Activated CD4-positive, CD25-positive, alpha-beta regulatory T cell (primary cell): ENCODE measurements at places on chromosomes 5 and 9.

DNA sequence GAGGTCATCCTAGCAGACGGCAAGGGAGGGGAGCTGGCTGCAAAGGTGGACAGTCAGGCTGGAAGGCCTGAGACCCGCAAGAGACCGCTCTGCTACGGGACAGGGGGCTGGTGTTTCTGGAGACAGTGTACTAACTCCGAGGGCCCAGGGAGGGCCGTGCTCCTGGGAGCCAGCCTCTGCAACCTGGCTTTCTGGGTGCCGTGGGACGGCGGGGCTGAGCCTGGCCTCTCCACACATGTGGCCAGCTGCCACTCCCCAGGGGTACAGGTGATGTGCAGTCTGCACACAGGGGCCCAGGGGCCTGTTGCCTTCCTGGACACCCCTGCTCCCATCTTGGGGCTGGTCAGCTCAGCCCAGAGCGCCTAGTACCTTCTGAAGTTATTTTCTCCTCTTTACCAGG, 92.2 kb downstream of the MRPL36 start:
- DNase-seq = no peak

GRCh38 chr5:87138091-87138805, 129.4 kb upstream of the RASA1 start:
- no peak for DNase-seq

DNA sequence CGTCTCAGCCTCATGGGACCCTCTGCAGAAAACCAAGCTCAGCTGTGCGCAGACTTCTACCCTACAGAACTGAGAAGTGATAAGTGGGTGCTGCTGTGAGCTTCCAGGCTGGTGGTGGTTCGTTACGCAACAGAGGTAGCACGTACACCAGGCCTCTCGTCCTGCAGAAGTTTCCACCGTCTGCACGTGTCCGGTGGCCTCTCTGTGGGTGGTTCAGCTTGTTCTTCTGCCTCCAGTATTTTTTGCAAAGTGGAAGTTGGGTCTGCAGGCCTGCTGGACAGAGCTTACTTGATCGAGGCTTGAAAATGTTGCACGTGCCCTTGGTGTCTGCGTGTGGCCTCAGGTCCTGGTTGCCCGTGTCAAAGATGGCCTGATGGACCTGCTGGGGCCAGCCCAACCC, 27.5 kb downstream of the KCNT1 start:
- no peak for DNase-seq

DNA sequence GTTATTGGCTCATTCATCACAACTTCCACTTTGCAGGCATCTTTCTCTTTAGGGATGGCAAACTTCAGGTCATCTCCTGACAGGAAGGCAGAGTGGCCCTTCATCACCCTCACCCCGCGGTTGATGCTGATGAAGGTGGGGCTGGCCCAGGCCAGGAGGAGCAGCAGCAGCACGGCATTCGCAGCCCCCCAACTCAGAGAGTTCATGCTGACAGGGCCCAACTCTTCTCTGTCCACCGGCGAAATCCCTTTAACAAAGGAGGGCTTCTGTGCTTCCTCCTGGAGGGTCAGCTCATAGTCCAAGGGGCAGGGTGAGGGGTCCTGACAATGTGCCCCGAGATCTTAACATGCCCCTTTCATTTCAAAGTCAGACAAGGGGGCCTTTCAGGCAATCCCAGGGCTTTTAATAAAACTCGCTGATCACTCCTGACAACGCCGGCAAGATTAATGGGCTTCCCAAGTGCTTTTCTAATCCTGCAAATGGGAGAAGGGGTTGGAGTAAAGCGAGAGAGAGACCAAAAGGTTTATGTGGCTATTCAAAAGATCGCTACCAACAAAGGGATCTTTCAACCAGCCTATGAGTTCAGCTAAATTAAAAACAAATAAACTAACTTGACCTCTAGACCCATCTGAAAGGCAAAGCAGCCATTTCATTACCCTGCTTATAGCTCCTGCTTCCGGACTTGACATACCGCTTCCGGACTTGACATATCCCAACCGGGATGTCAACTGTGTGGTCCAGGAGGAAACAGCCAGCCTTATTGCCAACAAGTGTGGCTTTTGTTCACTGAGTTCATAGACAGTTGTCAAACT, 41.2 kb downstream of the FREM1 start:
- no peak for DNase-seq

DNA sequence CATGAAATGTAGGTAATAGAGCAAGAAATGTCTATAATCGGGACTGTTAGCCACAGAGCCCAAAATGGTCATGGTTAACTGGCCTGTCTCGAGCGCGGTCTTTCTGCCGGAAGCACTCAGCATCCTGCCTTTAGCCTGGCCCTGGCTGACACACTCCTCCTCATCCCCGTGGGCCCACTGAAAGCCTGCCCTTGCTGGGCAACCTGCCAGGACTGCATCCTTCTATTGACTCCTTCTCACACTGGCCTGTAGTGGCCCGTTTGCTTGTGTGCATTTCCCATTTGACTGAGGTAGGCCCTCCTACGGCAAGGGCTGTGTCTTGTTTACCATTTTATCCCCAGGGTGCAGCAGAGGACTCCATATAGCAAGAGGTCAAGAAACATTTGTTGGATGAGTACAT, 215.7 kb downstream of the ATPSCKMT start:
- DNase-seq = no peak

DNA sequence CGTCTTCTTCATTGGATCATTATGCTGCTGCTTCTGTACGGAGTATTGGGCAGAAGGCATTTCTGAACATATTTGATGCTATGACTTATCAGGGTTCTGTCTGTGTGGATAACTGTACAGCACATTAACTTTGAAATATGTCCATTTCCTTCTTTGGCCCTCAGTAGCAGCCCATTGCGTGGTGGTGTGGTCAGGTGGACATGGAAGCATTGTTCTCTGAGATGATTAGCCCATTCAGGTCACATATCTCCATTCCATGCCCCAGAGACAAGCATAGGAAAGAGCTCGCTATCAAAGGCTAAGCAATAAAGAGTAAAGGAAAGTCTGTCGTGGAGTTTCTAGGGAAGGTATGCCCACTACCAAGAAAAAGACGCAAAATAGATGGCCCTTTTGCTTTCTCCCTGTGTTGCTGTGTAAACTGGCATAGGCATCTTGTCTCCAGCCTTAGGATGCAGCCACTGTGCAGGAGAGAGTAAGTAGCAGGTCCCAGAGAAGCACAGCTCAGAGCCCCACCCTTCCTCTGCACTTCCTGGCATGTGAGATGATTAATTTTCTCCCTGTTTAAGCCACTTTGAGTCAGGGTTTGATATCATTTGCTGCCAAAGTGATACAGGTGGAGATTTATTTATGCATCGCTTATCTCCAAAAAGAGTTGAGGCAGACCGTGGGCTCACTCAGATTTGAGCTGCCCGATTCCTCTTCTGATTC, 221.9 kb downstream of the PDZD2 start:
- no peak for DNase-seq

- DNase-seq = no peak
Observed at GRCh38 chr5:15533129-15533893, 33.3 kb downstream of the FBXL7 start.

- no peak for DNase-seq
Observed at GRCh38 chr9:90451804-90452203, 190.8 kb downstream of the DIRAS2 start.

DNA sequence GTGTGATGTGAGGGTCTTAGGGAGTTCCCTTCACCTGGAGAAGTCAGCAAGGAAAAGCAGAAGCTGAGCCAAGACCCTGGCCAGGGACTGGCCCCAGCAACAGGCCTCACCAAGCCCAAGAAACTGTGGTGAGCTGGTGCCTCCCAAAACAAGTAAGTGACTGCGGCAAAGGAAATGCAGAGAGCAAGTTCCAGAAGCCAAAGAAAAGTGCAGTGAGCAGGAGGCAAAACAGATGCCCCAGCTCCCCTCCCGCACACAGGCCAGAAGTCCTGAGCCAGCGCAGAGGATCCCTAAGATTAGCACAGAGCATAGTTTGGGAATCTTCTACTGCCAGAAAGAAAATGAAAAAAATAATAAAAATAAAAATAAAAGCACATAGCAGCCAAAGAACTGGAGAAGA, 13.2 kb downstream of the MED27 start:
- no peak for DNase-seq

- no peak for DNase-seq
Observed at GRCh38 chr9:15191378-15191777, 115.6 kb downstream of the TTC39B start.

- no peak for DNase-seq
Observed at GRCh38 chr9:127706836-127707241, at the start of gene CFAP157. TSS of gene CFAP157 (plus strand) at chr9:127706988. CDS start at chr9:127707032, 44 bp downstream.

GRCh38 chr9:106892632-106893031, 29.7 kb downstream of the ZNF462 start:
- no peak for DNase-seq

DNA sequence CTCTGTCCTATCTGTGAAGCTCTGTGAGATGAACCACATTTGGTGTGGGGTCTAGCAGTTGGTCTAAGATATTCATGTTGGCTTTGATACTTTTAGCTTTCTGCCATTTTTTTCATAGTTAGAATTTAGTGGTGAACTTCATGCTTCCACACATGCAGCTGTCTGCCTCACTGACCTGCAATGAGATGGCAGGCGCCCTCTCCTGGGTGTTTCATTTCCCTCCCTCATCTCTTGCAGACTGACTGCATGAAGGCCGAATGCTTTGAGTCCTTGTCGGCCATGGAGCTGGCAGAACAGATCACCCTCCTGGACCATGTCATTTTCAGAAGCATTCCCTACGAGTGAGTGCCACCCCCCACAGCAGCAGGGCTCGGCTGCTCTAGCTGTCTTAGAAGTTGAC, 26.1 kb upstream of the CKMT2 start:
- DNase-seq = no peak

- DNase-seq = no peak
Observed at GRCh38 chr9:124283228-124283814, 25.6 kb downstream of the NEK6 start.

GRCh38 chr5:135271533-135272310, 127.3 kb downstream of the MACROH2A1 start:
- no peak for DNase-seq

DNA sequence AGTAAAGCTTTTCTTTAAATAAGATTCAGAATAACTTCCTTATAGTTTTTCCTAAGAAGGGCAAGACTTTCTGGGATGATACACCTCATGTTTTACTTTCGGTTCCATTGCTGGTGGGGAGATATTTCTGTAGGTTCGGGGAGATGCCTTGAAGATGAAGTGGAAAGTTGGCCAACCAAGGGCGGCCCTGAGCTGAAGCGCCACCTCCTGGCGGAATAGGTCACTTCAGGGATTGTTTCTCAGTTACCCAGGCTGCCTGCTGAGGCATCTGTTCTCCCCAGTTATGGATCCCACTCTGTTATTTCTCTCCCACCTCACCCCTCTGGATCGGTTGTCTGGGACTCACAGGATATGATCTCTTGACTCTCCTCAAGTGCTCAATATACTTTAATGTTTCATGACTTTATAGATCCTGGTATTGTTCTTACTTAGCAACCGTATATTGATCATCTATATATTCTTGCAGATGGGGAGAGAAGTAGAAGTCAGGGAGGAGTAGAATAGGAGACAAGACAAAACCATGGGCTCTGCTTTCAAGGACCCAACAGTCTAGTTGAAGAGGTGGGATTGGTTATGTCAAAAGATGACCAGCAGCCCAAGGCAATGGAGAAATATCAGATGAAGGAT, 23.4 kb downstream of the MEGF10 start:
- DNase-seq = peak; percentile 19

DNA sequence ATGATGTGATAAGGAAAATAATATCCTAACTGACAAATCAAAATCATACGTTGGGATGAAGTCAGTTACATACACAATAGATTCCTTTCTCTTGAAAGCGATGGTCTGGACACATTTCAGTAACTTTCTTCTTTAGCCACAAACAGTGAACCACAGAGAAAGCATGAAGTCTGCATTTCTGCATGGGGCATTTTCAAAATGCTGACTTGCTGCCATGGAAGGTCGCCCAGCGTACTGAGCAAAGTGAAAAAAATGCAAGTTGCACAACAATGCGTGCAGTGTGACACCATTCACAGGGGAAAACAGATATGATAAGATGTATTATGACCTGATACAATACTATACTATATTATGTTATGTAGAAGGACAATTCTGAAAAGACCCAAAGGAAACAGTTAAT, 146.3 kb downstream of the SNX18 start:
- no peak for DNase-seq

DNA sequence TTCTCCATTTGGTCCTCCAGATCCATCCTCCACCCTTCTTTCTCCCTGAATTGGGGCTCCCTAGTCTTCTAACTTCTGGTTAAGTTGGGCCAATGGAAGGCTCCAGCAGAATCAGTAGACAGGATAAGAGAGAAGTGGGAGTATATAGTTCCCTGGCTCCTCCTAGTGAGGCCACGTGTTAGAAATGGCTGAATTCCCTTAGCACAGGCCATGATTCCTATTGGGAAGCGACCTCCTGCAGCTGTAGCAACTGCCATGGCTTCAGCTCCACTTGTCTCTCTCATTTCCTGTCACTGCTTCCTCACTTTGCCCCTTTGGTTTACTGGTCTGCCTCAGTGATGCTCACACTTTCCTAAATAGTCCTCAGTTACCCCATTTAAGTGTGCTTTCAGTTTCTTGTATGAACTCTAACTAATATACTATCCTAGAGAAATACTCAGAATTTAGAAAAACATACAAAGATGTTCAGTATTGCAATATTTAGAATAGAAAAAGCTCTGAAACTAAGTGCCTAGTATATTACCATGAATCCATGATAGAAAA, 104.8 kb upstream of the SMARCA2 start:
- DNase-seq = no peak

- DNase-seq = no peak
Observed at GRCh38 chr9:71670121-71670520, 98.2 kb downstream of the CEMIP2 start.

- DNase-seq = no peak
Observed at GRCh38 chr5:68746220-68746619, 347.6 kb upstream of the SLC30A5 start.

DNA sequence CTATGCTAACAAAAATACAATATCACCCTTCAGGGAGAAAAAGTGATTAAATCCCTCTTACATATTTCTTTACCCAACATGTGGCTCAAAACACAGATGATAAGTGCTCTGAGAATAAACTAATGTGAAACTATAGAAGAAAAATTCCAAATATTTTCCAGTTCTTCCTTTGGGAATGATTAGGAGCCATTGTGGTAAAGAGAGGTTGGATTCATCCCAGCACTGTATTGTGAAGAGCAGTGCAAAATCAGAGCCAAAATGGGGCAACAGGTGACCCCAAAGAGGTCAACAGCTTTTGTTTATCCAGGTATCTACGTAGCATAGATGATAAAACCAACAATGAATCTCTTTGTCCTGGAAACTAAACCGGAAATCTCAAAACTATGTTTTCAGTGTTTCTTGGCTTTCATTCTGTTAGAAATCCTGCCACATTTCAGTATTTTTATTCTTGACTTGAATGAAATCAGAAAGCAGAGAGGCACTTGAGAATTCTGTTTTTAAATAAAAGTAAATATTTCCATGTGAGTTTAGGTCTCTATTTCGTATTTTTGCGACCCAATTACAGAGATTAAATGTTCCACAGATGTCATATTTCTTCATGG, 120.4 kb upstream of the FST start:
- DNase-seq = no peak

GRCh38 chr5:169801781-169802180, 164.7 kb downstream of the DOCK2 start:
- DNase-seq = no peak
